RCC 7860 (cell line): ENCODE measurements at places on chromosomes 5 and 9.

DNA sequence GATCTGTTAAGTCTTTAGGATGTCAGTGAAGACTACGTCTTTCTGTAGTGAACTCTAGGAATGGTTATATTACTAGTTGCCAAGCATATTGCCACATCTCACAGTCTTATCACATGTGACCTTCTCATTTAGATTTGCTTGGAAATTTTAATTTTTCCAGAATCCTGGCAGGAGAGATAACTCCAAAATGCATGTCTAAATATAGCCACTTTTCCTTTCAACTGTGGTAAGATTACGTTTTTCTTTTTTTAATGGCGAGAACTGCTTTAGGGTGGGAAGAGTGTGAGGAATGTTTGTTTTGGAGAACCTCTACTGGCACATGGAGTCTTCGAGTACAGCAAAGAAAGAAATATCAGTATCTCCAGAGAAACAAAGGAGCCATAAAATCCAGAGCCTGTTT lies 91.7 kb upstream of the ADAMTSL1 start:
- no peak for DNase-seq

DNA sequence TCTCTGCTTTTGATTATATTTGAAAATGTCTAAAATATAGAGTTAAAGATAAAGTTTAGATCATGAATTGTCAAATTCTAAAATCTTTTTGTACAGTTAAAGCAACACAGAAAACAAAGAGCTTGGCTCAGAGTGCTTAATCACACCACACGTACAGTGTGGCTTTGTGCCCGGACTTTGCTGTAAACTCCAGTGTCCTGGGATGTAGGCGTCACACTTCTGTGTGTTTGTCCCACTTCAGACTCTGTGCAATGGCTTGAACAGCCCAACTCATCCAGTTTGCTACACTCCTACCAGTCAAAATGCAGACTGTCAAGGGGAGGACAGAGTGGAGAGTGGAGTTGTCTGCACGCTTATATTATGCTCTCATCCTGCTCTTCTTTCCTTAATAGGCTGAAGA lies 45.3 kb downstream of the SMARCA2 start:
- no peak for DNase-seq

- DNase-seq: no peak
These were observed 13.0 kb downstream of the CD74 start for GRCh38 chr5:150399524-150400211.

DNA sequence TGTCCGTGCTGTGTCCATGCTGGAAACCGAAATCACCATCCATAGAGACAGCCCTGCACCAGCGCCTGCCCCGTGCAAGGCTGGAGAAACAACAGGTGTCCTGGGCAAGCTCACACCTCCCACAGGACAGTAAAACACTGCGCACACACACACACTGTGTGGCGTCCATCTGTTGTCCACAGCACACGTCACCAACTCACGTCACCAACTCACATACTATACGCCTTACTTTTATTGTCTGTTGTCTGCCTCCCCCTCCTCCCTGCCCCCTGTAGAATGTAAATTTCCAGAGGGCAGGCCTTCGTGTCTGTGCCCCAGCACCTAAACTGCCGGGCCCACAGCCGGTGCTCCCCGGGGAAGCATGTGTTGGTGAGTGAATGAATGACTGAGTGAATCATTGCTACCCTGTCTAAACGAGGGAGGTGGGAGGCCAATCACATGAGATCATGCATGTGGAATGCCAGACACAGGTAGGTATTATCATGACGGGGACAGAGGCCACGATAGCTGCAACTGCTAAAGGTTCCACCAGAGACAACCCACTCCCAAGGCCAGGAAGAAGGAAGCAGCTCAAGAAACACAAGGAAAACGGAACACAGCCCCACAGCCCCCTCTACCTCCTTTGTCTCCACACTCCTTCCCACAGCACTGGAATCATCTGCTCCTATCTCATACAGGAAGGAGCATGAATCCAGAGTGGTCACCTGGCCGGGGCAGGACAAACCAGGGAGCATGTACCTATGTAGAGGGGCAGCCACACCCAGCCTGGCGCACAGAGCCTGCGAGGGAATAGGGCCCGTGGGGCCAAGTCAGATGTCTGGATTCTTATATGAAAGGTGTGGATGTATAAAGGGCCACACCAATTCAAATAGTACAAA lies 41.9 kb downstream of the STK10 start:
- DNase-seq: peak; percentile 8

DNA sequence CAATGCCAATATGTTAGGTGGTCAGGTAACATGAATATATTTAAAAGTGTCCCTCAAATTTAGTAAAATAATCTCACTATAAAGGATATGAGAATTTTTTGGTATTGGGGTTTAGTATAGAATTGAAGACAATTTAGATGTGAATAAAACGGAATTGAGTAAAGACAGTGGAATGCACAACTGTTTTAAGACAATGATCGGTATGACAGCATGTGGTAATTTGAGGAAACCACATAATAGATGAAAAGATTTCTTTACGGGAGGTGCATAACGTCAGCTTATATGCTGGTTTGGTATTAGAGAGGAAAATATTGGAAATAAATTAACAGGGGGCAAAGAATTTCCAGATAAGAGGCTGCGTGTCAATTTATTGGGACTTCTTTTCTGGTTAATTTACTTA lies 1043.2 kb downstream of the CDH18 start:
- DNase-seq: no peak

- DNase-seq: peak; percentile 58
These were observed 37.4 kb downstream of the ARHGEF37 start for GRCh38 chr5:149618581-149619248.
